ENCODE measurements at places on chromosomes 1 and 21. TPM values are rescaled to one million over a fixed set of nuclear protein-coding genes. Genes with fewer than 3 reads are reported as not detected.

Gene IRF2BP2
- total RNA-seq, result 67.0 TPM

DNA sequence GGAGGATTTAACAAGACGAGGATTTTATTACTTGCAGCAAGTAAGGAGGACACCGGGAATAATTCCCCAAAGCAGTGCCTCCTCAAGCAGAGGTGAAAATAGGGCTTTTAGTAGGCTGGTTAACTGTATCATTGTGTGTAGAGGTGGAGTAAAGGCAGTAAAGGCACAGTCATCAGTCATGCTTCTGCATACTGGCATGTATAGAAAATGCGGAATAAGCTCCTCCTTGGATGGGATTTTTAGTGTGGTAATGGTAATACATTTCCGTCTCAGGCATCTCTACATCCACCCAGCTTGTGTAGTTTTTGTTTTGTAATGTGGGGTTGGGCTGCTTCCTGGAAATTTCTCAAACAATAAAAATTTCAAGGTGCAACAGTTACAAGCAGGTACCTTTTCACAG is 27.4 kb upstream of the GPR25 start:
- DNase-seq, result no peak

Gene TACSTD2
- 0.33 TPM for total RNA-seq

GRCh38 chr1:31772669-31773248 is 8.6 kb upstream of the ADGRB2 start:
- peak; percentile 80 for DNase-seq

- no peak for DNase-seq
Observed at GRCh38 chr1:27367160-27367650, 444 bp upstream of the MAP3K6 start.

GRCh38 chr1:107941123-107941522 is 23.9 kb downstream of the VAV3 start:
- DNase-seq, result no peak

Gene METTL18
- total RNA-seq, result 9.4 TPM

GRCh38 chr1:183572721-183573120 is 17.5 kb downstream of the NCF2 start:
- no peak for DNase-seq

DNA sequence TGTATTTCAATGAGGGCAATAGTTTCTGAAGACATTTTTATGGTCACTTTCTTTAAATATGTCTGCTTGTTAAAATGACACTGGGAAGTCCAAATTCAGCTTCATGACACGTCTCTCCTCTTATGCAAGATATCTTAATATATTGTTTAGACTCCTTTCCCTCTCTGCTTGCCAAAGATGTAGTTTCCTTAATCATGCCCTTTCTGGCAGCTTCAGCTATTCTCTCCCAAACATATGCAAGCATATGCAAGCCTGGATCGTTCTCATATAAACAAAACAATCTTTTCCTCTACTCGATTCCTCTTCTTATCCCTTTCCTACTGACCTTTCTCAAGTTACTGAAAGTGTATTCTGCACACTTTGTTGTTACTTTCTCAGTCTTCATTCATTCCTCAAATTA is 372.2 kb downstream of the PTBP2 start:
- no peak for DNase-seq

Gene BCL2L15
- total RNA-seq, result not detected

Gene CERS2
- total RNA-seq, result 248 TPM
